ENCODE measurements at places on chromosomes 4 and X.

DNA sequence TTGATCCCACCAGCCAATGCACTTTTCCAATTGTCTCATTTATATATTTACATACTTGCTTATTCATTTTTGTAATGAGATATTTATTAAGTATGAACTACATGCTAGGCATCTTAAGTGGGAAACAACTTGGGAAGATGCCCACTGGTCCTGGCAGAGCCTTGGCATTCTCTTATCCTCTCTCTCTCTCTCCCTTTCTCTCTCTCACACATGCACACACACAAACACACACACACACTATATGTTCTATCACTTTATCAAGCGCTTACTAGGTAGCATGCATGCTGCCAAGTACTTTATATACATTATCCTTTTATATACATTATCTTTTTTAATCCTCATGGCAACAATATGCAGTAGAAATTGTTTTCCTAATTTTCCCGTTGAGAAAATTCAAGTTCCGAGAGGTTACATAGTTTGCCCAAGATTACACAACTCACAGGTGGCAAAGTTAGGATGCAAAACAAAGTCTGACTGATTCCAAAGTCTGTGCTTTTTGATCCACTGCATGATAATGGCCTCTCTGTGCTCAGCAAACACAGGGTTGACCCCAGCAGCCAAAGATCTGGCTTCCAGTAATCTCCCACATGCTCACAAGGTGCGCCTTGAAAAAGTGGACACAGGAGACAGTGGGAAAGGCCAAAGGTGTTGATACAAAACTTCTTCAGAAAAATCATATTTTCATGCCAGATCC is 173.1 kb upstream of the KLF3 start:
- DNase-seq: peak; percentile 15

DNA sequence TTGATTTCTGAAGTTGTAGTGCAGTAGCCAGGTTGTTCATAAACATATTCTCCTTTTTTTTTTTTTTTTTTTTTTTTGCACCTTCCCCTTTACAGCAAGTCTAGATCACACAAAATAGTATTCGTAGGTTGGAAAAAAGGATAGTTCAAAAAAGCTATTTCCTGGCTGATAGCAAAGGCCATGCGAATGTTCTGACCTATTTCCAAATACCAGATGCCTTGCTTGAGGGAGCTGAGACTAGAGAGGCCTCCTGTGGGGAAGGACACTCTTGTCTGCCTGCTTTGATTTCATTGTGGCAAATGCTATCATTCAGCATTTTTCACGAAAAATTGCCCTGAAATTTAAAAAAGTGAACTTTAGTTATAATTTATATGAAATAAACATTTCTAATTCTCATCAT is 111.4 kb downstream of the MAD2L1 start:
- no peak for DNase-seq

- DNase-seq: no peak
These were observed 1.7 kb upstream of the RRAGB start for GRCh38 chrX:55715847-55716246.

GRCh38 chrX:129908636-129909035 is 2.7 kb downstream of the UTP14A start:
- DNase-seq: no peak

DNA sequence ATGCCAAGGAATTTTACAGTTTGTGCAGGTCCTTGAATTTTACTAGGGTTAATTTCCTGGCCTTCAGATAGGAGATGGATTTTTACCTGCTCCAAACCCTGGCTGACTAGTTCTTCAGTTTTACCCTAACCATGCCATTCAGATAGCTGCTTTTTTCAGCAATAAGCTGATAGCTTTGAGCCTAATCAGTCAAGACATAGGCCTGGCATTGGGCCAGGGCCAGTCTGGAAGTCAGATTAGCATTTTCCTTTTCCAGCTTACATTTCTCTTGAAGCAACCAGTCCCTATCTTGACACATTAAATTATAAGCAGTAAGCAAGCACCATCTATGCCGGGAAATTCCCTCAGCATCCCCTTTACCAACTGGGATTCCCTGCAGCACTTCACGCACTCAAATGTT is 177.1 kb downstream of the ADGRA3 start:
- no peak for DNase-seq

- no peak for DNase-seq
These were observed 12.1 kb downstream of the LETM1 start for GRCh38 chr4:1843852-1844251.

Data from HuH-7.5 (cell line).